NB4 (cell line): ENCODE measurements at places on chromosomes 1 and 21.
A peak's percentile ranks its signal among the peaks of the same experiment; 100 is the strongest.

- no peak for DNase-seq
Measured at GRCh38 chr1:231818337-231818736, 191.7 kb downstream of the DISC1 start.

GRCh38 chr21:43312751-43313169, 114.2 kb downstream of the SIK1 start:
- no peak for DNase-seq

DNA sequence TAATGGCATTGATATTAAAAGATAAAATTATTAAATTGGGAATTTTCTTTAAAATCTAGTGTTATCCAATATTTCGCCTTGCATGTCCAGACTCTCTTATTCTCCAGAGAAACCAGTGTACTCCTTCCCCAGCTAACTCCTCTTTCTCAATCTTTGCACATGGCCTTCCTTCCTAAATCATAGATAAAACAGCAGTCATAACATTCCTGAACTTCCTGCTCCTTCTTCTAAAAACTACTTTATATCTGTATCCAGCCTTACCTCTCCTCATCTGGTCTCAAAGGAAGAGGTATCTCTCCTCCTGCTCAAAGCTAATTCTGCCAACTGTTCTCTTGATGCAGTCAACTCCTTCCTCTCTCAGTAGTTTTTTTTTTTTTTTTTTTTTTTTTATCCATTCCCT, 39.5 kb upstream of the NEK7 start:
- DNase-seq: no peak

DNA sequence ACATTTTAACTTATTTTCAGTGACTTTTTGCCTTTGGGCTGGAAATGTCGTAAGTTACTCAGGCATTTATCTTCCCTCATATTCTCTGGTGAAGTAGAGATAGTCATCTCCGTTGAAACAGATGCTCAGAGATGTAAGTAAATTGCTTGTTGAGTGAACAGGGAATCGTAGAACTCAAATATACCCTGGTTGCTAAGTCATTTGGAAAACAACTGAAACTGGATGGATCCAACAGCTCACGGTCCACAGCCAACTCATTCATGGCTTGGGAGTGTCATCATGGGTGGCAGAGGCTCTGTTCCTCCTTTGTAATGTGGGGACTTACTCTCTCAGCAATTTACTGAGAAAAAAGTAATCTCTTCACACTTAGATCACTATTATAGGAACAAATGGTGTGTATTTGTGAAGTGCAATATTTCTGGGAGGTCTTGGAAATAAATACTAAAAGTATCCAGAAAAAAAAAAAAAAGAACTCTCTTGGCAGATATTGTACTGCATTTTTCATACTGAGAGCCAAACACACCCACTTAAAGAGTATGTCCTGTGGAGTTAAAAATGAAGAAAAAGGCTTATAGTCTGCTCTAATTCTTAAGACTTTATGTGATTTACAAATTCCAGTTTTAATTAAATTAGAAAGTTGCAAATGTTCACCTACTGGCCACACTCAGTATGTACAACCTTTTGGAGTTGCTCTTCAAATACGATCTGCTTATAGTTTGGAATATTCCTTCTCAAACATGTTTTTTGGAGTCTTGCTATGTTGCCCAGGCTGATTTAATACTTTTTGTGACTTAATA, 107.4 kb downstream of the LEPR start:
- no peak for DNase-seq

- peak; percentile 60 for DNase-seq
Measured at GRCh38 chr1:110084227-110085078, 14.0 kb upstream of the ALX3 start.

GRCh38 chr1:13775459-13775858, 75.5 kb downstream of the PRDM2 start:
- no peak for DNase-seq

DNA sequence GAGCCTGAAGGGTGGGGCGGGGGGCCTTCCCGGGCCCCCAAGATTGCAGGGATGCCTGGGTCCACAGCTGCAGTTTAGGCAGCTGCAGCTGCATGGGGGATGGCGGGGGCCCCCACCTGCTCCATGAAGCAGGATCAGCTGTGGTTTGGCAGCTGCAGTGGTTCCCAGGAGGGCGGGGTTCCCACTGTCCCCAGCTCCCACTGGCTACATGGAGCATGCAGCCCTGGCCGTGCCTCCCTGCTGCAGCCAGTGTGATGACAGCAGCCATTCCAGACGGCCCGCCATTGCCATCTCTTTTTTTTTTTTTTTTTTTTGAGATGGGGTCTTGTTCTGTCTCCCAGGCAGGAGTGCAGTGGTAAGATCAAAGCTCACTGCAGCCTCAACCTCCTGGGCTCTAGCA, 992 bp upstream of the C1QA start:
- DNase-seq: no peak

GRCh38 chr1:230208619-230209261, 141.7 kb downstream of the GALNT2 start:
- no peak for DNase-seq

GRCh38 chr1:65431111-65431705, 10.7 kb downstream of the LEPR start:
- DNase-seq: peak; percentile 54

DNA sequence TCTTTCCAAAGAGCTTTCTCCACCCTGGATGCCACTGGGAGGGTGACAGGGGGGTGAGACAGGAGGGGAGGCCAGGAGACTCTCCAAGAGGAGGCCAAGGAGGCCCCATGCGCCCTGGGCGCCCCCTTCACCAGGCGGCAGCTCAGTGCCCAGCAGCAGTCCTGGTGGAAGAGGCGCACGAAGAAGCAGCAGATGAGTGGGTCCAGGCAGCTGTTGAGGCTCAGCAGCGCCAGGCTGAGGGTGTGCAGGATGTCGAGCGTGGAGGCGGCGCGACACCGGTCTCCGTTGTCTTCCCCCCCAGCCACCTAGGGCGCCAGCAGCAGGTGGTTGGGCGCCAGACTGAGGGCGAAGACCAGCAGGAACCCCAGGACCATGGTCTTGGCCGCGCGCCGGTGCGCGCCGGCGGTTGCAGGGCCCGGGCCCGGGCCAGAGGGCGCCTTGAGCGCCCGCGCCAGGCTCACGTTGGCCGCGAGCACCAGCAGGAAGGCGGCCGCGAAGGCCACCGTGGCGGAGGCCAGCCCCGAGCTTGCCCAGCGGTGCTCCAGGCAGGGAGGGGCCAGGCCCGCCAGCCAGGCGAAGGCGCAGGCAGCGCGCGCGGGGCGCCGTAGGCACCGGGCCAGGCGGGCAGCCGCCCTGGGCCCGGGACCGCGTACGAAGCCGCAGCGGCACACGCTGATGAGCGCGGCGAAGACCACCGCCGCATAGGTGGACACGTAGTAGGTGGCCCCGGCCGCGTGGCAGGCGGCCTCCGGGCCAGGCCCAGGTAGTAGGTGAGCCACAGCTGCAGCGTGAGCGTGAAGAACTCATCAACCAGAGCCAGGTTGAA, 8.6 kb downstream of the TMEM35B start:
- DNase-seq: no peak

DNA sequence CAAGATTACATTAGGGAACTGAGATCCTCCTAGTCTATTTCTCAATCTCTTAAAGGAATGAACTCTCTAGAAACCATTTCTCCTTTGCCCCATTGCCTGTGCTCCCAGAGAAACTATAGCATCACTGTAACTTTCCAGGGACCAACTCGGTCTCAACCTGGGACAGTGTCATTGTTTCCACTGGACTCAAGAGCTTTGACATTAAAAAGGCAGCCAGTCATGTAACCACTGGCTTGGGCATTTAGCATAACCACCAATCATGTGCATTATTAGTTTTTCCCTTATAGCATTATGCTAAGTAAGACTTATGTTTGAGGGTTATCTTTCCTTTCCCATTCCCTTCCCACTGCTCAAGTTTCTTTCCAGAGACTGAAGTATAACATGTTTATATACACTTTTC, 18.2 kb downstream of the TEX38 start:
- no peak for DNase-seq

- no peak for DNase-seq
Measured at GRCh38 chr1:59990470-59990869, 63.9 kb upstream of the CYP2J2 start.

DNA sequence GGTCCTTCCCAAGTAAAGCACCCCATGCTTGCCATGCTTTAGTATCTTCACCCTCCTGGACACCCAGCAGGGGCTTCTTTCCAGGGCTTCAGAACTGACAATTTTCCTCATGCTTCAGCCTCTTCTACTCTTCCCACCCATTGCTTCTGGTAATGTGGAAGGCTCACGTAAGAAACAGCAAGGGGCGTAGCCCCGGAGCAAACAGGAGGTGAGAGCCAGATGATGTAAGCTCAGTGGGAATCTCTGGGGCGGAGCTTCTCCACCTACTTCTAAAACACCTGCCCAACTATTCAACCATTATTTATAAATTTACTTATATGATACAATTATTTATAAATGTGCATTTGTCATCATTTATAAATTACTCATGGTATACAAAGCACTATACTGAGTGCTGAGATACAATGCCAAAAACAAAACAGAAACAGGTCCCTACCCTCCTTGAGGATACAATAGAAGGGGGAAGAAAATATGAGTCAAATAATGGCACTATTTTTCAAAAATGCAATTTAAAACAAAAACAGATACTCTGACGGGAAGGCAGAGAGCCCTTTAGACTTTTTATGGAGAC, 140.1 kb upstream of the CAMK1G start:
- DNase-seq: no peak

- no peak for DNase-seq
Measured at GRCh38 chr1:156658496-156658895, 16.6 kb downstream of the BCAN start.

- peak; percentile 65 for DNase-seq
Measured at GRCh38 chr1:234893725-234894630, 234.7 kb downstream of the TOMM20 start.

DNA sequence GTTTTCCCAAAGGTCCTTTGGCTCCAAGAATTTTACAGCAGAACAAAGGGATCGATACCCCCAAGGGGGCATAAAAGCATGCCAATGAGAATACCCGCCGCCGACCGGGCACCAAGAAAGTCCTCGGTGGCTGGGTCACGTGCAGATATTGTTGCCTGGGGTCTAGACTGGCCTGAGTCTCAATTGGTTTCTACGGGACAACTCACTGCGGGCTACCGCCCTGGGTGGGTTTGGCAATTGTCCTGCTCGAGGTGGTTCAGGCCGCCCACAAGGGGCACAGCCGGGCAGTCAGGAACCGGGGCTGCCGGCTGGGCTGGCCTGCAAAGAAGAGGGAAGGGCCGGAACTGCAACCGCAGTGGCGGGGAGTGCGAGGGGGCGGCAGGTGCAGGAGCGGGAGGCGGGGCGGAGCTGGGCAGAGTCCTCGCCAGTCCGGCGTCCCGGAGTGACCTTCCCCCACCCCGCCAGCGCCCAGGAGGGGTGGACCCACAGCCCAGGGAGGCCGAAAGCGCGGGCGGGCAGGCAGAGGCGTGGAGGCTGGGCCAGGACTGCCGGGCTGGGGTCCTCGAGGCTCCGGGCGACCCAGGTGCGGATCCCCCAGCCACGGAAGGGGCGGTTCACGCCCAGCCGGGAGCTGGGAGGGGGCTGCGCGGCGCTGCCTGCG, 926 bp upstream of the ATP1B1 start:
- DNase-seq: peak; percentile 85

- no peak for DNase-seq
Measured at GRCh38 chr1:24946861-24947658, 17.0 kb upstream of the RUNX3 start.

GRCh38 chr1:163395790-163396189, 74.0 kb downstream of the NUF2 start:
- no peak for DNase-seq

- DNase-seq: no peak
Measured at GRCh38 chr1:167799747-167800146, 78.0 kb downstream of the MPZL1 start.

DNA sequence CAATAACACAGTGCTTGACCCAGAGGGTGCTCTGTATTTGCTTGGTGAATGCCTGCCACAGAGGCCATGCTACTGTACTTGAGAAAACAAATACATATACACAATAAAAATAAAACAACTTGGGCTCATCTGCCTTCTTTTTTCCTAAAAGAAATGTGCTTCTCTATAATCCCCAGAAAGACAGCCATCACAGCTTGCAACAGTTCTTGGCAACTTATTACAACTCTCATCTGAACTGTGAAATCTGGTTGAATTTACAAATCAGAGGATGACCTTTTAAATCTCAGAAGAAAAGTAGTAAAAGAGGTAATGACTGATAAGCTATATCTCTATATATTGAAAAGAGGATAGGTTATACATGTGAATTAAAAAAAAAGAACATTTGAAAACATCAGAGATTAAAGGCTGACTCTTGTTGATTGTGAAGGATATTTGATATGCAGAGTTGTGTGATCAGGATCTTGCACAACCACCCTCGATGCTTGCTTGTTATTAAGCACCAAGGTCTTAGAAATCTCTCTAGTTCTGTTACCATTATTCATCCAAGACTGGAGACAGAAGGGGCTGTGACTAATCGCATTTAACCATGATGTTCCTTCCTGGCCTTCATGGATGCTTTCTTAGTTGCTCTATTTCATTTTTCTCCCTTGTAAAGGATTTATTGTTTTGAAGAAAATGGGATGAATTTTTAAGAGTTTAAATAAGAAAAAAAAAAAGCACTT, 213.4 kb downstream of the APP start:
- DNase-seq: no peak

DNA sequence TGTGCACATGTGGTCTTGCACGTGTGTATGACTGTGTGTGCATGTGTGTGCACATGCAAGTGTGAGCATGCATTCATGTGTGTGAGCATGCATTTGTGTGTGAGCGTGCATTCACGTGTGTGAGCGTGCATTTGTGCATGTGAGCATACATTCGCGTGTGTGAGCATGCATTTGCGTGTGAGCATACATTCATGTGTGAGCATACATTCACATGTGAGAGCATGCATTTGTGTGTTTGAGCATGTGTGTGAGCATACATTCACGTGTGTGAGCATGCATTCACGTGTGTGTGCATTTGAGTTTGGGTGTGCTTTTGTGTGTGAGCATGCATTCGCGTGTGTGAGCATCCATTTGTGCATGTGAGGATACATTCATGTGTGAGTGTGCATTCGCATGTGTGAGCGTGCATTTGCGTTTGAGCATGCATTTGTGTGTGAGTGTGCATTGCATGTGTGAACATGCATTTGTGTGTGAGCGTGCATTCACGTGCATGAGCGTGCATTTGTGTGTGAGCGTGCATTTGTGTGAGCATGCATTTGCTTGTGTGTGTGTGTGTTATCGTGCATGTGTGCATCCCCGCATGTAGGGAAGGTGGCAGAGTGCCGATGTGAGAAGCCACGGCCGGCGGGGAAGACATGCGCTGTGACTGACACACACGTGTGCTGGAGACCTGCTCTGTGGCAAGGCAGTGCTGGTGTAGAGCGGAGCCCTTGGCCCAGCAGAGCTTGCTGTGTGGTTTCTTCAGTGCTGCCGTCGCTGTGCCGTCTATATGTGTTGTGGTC, 18.2 kb downstream of the ITGB2 start:
- no peak for DNase-seq

DNA sequence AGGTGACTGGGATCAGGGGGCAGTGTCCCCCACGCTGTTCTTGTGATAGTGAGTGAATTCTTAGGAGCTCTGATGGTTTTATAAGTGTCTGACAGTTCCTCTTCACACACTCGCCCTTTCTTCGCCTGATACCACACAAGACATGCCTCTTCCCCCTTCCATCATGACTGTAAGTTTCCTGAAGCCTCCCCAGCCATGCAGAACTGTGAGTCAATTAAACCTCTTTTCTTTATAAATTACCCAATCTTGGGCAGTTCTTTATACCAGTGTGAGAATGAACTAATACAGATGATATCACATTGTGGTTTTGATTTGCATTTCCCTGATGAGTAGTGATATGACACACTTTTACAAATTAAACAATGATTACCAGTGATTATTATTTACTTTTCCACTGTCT, 229.9 kb downstream of the AKT3 start:
- no peak for DNase-seq

GRCh38 chr1:84687714-84688462, 2.4 kb downstream of the SSX2IP start:
- DNase-seq: peak; percentile 13
